T-helper 22 cell (primary cell): ENCODE measurements at places on chromosomes 12 and 14.

- no peak for DNase-seq
Measured at GRCh38 chr12:4027412-4027811, 154.2 kb upstream of the PARP11 start.

GRCh38 chr12:2797721-2798418, 3.1 kb downstream of the FKBP4 start:
- DNase-seq, result no peak

GRCh38 chr12:85626001-85626783, 210.0 kb downstream of the RASSF9 start:
- DNase-seq, result no peak

- DNase-seq, result no peak
Measured at GRCh38 chr12:127570793-127571360, 696.1 kb upstream of the TMEM132C start.

DNA sequence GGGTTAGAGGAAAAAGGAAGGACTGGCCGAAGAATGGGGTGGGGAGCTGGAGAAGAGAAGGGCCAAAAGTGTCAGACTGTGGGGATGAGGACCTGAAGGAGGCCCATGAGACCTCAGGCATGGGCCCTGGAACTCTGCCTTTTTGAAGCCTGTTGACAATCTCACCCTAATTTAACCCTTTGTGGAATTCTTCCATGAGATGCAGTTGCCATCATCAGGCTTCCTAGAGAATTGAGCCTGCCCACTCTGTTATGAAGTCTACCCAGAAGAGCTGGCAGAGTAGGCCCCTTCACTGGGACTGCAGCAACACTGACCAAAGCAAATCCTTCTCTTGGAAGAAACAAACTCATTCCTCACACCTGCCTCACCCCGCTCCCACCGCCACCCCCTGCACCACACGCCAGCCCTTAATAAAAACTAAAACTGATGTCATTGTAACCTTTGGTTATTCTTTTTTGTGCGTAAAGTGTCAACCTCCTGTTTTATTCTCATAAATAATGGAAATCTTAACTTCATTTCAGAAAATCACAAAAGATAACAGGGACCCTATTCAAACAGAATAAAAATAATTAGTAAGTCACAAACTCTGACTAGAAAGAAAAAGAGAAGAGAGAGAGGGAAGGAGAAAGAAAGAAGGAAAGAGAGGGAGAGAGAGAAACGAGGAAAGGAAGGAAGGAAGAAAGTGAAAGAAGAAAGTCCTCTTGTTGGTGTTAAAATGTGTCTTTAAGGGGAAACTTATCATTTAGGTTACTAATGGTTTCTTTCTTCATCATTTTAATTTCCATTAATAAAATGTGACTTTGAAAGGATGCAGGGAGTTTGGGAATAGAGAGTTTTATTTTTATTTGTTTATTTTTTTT, 61.3 kb downstream of the CRADD start:
- no peak for DNase-seq

GRCh38 chr14:29637411-29637810, 290.2 kb downstream of the PRKD1 start:
- DNase-seq, result no peak

- no peak for DNase-seq
Measured at GRCh38 chr12:42871816-42872215, 282.3 kb upstream of the PRICKLE1 start.

GRCh38 chr12:69566603-69567002, 18.7 kb upstream of the CCT2 start:
- no peak for DNase-seq

GRCh38 chr12:67735868-67736267, 87.3 kb downstream of the DYRK2 start:
- no peak for DNase-seq

- DNase-seq, result no peak
Measured at GRCh38 chr12:47214001-47214619, 134.4 kb upstream of the AMIGO2 start.

- DNase-seq, result no peak
Measured at GRCh38 chr14:32757568-32757967, 181.1 kb upstream of the NPAS3 start.

DNA sequence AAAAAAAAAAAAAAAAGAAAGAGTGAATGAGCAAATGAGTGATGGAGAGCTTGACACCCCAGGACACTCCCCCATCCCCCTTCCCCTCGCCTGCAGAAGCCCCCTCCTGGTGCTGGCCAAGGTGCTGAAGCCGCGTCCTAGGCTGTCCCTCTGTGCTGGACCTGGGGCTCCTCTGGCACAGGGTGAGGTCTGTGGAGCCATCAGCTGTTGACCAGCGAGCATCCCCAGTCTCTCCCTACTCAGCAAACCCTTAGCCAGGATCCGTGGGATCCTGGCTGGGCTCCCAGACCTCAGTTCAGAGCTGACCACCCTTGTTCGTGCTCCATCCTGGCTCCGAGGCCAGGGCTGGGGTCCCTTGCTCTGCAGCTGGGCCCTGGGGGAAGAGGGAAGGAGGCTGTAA, 5.4 kb upstream of the KIF26A start:
- no peak for DNase-seq

- DNase-seq, result no peak
Measured at GRCh38 chr12:68114606-68115005, 44.9 kb downstream of the IFNG start.

- DNase-seq, result no peak
Measured at GRCh38 chr12:98345308-98345876, 170.0 kb upstream of the TMPO start.

DNA sequence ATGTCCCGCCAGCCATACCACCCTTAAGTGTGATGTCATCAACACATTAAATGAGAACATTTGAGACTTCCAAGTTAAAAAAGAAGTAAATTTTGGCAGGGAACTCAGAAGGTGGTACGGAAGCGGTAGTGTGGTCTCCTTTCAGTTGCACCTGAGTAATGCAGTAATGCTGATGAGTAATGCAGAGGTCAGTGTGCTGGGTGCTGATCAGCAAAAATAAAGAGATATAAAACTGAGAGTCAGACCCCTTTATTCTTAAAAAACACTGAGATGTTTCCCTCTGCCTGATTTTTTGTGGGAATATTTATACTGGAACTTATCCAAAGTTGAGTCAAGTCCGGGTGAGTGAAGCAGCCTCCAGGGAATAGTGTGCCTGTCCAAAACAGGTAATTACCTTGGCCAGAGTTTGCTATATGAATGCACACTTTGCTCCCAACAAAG, 370.6 kb upstream of the PRICKLE1 start:
- DNase-seq, result no peak

DNA sequence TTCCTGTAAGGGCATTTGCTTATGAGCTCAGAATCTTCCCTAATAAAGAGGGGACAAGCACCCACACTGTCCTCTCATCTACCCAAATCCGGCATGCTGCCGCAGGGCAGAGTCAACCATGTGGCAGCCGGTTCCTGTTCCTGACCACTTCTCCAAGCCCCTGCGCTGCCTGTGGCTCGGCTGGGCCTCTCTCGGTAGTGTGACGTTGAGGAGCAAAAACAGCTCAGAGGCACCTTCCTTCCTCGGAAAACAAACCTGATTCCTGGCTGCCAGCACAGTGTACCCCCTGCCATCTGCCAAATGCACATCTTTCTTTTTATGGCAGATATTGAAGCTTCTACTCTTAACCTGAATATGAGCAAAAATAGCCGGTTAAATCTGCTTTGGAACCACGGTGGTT, 50.5 kb downstream of the CFAP251 start:
- DNase-seq, result no peak

GRCh38 chr12:75583355-75583754, 71.9 kb upstream of the KRR1 start:
- no peak for DNase-seq

GRCh38 chr14:67889455-67889854, 69.9 kb downstream of the RAD51B start:
- DNase-seq, result no peak

- no peak for DNase-seq
Measured at GRCh38 chr12:27359578-27360340, 27.1 kb downstream of the BMAL2 start.

- DNase-seq, result no peak
Measured at GRCh38 chr14:33909380-33910084, 41.3 kb downstream of the EGLN3 start.

DNA sequence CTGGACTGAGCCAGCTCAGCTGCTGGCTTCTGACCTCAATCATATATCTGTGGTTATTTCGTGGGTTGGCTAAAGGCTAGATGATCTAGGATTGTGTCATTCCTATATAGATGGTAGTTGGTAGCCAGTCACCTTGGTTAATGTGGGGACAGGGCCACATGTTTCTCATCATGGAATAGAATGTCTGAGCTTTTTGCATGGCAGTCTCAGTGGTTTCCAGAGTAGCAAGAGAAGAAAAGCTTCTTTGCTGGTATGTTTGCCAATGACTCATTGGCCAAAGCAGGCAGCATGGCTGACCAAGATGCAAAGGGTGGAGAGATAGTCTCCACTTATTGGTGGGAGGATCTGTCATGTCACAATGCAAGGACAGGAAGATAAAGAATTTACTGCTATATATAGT, 746.4 kb upstream of the FLRT2 start:
- DNase-seq, result no peak

- DNase-seq, result no peak
Measured at GRCh38 chr14:94623856-94624499, 11.8 kb downstream of the SERPINA3 start.

- no peak for DNase-seq
Measured at GRCh38 chr12:20426191-20426590, 57.9 kb downstream of the PDE3A start.

GRCh38 chr12:101654442-101654841, 43.0 kb upstream of the CHPT1 start:
- no peak for DNase-seq

DNA sequence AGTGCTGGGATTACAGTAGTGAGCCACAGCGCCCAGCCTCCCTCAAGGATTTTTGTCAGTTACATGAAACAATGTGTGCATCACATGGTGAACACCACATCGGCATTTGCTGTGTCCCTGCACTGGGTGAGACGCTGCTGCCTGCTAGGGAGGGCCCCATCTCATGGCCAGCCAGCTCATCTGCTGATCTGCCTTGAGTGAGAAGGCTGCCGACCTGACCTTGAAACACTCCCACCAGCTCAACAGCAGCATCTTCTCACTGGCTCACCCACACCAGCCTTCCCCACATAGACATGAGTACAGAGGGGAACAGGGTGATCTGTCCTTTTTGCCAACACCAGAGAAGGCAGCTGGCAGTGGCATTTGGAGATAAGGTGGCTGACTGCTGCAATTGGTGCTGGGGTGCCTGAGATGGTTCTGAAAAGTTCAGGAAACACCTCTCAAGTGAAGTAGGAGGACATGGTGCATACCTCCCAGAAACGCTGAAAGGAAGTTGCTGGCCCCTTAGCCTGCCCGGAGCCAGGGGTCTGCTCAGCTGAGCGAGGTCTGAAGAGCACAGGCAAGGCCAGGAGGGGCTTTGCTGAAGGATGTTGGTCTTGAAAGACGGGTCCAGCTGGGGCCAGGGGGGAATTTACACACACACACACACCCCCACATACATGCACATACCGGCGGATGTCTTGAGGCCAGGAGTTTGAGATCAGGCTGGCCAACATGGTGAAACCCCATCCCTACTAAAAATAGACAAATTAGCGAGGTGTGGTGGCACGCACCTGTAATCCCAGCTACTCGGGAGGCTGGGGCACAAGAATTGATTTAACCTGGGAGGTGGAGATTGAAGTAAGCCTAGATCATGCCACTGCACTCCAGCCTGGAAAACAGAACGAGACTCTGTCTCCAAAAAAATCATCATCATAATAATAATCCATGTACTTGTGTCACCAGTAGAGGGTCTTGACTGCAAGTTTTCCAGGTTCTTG, 14.3 kb upstream of the PPP1R13B start:
- no peak for DNase-seq

GRCh38 chr12:103965255-103965589, 450 bp upstream of the TDG start:
- DNase-seq, result no peak

DNA sequence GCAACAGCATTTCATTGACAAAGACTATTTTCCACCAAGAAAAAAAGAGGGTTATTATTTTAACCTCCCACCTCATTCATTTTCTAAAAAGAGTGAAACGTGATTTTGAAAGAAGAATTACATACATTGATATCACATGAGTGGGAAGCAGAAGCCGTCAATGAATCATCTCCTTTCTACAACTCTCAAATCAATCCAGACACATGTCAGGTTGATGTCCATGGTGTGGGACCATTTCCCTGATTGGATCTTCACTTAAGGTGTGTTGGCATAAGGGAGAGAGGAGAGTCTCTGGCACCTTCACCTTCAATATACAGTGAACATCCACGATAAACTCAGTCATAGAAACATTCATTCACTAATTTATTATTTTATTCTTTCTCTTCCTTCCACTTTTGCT, 1095.1 kb downstream of the BCL11B start:
- DNase-seq, result no peak

GRCh38 chr14:64444984-64445845, 20.1 kb upstream of the AKAP5 start:
- DNase-seq, result peak; percentile 13
